Putamen (tissue), 1 donor: ENCODE measurements at places on chromosomes 13 and 19.
A peak's percentile ranks its signal among the peaks of the same experiment; 100 is the strongest.

DNA sequence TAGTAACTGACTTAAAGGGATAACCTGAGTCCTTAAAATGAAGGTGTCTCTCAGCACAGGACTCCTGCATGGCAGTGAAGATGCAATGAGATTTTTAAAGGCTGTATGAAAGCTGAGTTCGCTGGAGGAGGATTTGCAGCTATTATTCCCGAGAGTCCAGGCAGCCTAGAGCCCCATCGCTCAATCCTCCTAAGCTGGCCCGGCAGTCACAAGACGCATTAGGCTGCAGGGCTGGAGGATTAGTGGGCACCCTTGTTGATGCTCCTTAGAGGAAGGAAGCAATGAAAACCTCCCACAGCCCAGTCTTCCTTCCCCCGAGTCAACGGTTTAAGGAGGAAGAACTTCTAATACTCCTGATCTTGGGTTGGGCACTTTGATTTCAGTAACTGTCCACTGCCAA, 239.5 kb downstream of the EFNB2 start:
- DNase-seq = no peak

DNA sequence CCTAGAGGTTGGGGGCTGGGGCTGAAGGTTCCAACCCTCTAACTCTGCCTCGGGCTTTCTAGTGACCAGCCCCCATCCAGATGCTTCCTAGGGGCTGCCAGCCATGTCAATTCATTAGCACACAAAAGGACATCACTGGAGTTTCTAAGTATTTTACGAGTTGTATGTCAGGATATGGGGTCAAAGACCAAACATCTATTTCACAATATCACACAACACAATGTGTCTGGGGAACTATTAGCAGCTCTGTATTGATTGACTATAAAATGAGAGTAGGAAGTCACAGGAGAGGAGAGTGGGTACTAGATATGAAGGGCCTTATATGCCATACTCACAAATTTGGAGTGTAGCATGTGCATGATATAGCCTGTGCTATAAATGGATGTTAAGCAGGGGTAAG, 42.1 kb downstream of the LPAR6 start:
- no peak for DNase-seq

DNA sequence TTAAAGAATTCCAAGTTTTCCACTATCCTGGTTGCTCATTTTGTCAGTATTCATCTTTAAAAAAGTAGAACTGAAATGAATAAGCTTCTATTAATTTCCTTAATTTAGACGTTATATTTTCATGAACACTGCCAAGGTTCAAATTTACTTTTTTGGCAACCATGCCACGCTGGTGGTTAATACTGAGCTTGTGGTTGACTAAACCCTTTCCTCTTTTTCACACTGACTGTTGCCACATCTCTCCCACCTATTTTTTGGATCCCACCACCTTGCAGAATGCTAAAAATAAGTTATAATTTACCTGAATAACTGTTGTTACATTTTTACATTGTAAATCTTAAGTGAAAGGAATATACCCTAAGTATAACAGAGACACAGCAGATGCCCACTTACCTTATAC, 45.0 kb downstream of the FLT3 start:
- no peak for DNase-seq

DNA sequence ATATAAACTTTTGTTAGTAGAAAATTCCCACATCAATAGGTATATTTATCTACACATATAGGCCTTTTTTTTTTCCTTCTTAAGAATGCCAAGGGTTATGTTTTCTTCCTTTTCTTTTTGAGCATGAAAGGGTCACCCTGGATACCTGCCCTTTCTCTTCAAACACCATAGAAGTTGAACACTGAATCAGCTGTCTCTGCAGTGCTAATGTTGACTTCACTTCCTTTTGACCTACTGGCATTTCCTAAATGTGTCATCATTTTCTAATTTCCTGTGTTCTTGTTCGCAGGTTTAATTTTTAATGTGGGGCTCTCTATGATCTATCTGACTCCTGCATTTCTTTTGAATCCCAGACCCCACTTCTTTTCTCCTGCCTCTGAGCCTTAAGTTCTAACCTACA, 532.0 kb downstream of the GPC6 start:
- no peak for DNase-seq

- DNase-seq = peak; percentile 53
Observed at GRCh38 chr19:44587963-44588770, 25.2 kb upstream of the IGSF23 start.

GRCh38 chr13:79678100-79678499, 197.1 kb downstream of the NDFIP2 start:
- no peak for DNase-seq

- DNase-seq = no peak
Observed at GRCh38 chr19:47481460-47482052, 2.5 kb downstream of the KPTN start.

GRCh38 chr13:86922936-86923335, 748.2 kb upstream of the SLITRK5 start:
- DNase-seq = no peak

- no peak for DNase-seq
Observed at GRCh38 chr13:62040806-62041205, 625.2 kb upstream of the PCDH20 start.

DNA sequence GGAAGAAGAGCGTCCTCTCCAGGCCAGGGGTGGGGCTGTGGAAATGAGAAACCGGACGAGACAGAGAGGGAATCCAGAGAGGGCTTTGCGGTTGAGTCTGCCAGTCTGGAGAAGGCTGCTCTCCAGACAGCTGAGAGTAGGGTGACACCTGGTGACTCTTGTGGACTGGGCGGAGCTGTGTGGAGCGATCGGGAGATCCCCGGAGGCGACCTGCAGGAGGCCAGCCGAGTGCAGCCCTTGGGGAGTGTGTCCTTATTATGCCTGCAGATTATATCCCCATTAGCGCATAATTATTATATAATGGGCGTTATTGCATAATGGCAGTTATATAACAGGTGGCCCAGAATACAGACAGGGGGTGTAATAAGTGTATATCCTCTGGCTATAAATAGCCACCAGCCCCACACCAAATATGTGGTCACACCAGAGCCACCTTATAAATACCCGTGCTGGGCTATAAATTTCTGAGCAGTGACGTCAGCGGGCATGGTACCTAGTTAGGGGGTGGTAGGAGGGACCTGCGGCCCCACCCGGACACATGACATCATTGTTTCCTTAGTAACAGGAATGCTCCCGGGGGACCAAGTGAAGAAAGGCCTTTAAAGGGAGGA, 41.2 kb downstream of the NFIX start:
- no peak for DNase-seq

DNA sequence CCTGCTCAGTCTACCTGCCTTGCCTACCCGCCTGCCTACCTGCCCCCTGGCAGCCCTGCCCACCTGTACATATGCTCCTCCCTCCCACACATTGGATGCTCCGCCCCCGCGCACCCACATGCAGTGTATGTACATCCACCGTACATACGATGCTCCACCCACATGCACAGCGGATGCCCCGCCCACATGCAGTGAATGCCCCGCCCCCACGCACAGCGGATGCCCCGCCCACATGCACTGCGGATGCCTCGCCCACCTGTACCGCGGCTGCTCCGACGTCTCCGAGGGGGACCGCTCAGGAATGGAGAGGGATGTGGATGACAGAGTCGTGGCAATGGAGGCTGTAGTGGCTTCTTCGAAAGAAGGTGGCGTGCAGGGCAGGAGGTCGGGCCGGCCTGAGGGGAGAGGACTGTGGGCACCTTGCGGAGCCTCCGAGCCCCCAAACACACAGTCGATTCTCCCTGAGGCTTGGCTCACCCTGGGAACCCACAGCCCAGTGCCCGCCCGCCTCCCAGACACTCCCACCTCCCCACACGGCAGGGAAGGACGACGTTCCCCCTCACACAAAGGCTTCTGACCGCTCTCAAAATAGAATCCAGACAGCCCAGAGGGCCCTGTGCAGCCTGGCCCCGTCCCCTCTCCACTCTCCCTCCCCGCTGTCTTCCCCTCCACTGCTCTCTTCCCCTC, 16.5 kb upstream of the CACTIN start:
- DNase-seq = no peak

- DNase-seq = no peak
Observed at GRCh38 chr19:3114811-3115210, 20.6 kb downstream of the GNA11 start.

DNA sequence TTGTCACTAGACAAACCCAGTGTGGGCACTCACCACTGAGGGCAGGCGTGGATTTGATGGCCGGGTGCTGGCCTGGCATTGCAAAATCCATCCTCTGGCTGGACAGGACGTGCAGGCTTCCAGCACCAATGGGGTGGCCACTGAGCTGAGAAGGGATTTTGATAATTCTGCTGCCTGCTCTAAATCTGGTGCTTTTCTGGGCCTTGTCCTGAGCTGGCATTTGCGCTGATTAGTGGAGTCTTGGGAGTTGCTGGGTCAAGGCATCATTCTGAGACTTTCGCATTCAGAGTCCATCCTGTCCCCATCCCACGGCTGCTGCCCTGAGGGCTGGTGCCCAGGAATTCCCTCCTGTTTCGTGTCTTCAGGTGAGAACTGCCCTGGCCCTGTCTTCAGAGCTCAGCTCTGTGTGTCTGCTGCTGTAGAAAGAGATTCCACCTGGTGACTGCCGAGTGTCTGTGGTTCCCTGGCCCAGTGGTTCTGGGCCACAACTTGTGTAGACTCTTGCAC, 65.9 kb upstream of the MCF2L start:
- DNase-seq = no peak

- no peak for DNase-seq
Observed at GRCh38 chr19:55259540-55260210, 858 bp upstream of the PPP6R1 start.

GRCh38 chr19:54462047-54462654, 1.4 kb downstream of the LENG9 start:
- no peak for DNase-seq

DNA sequence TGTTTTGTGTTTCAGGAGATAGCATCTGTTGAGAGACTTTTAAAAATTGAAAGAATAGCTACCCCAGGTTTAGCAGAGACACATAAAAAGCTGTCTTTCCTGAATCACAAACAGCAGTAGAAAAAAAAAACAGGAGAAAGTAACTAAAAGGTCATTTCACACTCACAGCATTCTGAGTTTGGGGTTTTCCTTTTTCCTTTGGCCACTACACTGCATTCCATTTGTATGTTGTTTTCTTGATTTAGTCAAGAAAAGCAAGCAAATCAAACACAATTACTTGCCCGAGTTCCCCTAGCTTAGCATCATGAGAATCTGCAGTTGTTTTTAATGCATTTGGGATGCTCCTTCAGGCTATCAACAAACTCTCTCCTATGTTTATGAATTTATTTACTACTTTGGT, 161.0 kb downstream of the KCTD12 start:
- no peak for DNase-seq

- DNase-seq = no peak
Observed at GRCh38 chr13:112117258-112117954, 50.5 kb downstream of the SOX1 start.

GRCh38 chr13:75850916-75851315, 214.8 kb downstream of the LMO7 start:
- DNase-seq = no peak

- no peak for DNase-seq
Observed at GRCh38 chr19:45424191-45425058, 708 bp upstream of the ERCC1 start.

DNA sequence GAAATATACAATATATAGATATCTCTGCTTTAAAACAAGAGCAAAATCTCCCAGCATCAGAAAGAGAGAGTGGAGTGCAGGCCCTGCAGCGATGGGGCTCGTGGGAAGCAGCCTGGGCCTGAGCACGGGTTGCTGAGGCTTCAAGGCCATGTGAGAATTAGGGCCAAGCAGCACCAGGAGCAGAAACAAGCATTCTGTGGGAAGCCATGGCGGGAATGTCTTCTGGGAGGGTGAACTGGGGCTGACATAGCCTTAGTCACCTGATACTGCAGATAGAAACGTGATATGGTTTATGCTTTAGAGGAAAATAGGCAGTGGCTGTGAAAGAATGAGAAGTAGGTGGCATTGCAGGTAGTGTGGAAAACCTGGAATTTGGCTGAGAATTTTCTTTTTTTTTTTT, 472.3 kb downstream of the IRS2 start:
- DNase-seq = no peak

DNA sequence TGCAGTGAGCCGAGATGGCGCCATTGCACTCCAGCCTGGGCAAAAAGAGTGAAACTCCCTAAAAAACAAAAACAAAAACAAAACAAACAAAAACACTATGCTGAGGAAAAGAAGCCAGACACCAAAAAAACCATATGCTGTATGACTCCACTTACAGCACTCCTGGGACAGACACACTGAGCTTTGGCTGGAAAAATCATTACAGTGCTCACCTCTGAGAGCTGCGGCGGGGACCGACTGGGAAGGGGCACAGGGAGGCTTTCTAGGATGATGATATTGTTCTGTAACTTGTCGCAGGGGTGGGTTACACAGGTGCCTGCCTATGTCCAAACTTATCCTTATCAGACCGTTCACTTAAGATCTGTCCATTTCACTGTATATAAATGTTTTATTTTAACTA, 7.8 kb downstream of the PNMA8A start:
- no peak for DNase-seq

- no peak for DNase-seq
Observed at GRCh38 chr19:739998-740715, 10.8 kb upstream of the MISP start.

GRCh38 chr13:106139377-106139776, 396.1 kb downstream of the EFNB2 start:
- DNase-seq = no peak

DNA sequence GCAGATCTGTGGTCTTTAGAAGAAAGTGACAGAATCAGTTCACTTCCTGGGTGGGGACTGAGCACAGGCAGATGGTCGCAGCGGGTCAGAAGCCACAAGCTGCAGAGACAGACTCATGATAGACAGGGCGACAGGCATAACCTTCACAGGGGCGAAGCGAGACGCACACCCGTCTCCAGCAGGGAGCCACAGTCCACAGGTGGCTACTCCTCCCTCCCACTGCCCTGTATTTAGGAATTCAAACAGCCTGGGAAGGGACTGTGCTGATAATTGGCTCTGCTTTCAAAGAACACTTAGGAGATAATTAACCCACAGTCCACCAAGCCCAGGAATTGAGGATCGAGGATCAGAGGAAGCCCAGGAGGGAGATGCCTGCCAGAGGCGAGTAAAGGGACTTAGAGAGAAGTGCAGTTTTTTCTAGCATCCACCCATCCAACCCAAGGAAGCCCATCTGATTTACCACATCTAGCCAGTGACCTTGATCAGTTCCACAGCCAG, 23.2 kb downstream of the RFX2 start:
- no peak for DNase-seq

- no peak for DNase-seq
Observed at GRCh38 chr19:2455851-2456570, 748 bp downstream of the LMNB2 start.

- DNase-seq = peak; percentile 39
Observed at GRCh38 chr19:6718741-6719539, 1.5 kb downstream of the C3 start.

- DNase-seq = no peak
Observed at GRCh38 chr19:9498183-9498902, at the start of gene ZNF560. TSS of gene ZNF560 (minus strand) at chr19:9498616. CDS start at chr19:9475313, 23,303 bp downstream.
